ENCODE measurements at places on chromosomes 12 and 14.

DNA sequence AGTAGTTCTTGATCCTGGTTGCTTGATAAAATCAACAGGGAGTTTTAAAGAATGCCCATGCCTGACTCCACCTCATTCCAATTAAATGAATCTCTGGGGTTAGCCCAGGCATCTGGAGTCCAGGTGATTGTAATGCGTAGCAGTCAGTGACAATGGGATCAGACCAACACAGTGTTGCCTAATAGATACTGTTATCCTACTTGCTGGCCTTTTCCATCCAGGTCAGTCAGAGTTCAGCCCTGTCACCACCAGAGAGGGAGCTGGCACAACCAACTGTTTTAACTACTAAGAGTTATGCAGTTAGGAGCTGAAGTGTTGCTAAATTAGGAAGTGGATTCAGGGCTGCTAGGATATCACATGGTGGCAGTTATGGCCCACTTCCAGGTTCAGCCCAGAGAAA is 107.1 kb downstream of the GPR135 start:
- no peak for DNase-seq

DNA sequence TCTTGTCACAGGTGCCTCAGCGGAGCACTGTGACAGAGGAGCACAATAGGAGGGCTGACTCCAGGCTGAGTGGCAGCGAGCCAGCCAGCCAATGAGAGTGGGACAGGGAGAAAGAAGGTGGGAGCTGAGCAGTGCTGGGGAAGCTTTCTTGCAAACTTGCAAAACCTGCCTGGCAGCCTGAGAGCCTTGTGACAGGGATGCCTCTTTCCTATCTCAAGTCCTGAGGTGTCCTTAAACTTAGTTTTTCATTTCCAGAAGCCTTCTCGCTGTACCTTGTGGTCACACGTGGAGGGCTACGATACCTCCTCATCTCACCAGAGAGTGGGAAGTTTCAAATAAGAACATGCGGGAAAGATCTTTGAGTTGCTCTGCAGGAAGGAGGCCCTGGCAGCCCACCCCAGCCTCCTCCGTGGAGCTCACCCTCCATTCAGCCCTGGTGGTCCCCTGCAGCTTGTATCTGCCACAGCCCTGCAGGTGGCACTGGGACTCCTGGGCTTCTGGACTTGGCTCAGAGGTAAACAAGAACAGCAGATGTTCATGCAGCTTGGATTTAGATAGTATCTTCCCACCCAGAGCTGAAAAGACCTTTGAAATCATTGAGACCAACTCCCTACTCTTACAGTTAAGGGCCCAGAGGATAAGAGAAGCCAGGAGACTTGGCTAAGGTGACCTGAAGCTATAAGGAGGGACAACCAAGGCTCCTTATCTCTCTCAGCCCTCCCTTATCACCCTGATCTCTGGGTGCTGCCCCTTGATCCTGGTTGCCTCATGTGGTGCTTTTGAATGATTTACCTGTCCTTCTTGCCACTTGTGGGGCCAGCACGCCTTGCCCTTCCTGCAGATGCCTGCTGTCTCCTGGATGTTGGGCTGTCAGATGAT is 153.5 kb upstream of the MAX start:
- DNase-seq, result peak; percentile 92

DNA sequence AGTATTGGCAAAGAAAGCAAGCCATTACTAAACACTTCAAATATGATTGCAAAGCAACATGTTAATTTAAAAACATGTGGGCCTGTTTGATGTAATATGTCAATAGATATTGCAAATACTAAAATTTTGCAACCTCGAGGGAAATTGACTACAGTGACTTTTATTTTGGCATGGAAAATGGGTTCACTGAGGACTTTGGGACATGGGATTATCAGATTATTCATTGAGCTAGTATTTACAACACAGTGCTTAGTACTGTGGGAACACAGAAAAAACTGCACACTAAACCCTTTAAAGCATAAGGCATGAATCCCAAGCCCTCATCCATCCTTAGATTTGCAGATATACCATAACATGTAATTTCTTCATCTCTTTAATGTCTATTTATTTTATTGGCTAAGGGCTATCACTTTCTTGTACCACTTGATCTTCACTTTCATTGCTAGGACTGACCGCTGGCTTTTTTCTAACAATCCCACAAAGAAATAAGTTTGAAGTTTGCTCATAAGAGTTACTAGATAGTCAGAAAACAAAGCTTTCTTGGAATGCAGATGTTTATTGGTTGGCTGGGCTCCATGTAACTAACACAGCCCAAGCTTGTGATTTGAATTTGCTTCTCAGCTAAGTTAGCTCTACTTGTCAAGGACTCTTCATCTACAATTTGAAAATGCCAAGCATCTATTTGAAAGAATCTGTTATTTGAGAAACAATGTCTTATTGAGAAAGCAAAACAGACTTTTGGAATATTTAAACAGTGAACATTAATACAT is 48.7 kb downstream of the PPFIBP1 start:
- DNase-seq, result no peak

- DNase-seq, result no peak
These were observed 2.4 kb downstream of the TIGAR start for GRCh38 chr12:4323396-4323795.

DNA sequence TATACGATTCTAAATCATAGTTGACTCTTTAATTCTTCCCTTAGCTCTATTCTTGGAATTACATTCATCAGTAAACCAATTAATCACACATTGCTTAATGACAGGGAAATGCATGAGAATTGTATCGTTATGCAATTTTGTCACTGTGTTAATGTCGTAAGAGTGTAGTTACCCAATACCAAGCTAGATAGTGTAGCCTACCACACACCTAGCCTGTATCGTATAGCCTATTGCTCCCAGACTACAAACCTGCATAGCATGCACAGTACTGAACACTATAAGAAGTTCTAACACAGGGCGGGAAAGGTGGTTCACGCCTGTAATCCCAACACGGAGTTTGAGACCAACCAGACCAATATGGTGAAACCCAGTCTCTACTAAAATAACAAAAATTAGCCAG is 24.7 kb downstream of the HNRNPC start:
- DNase-seq, result no peak

GRCh38 chr12:110635055-110635454 is 21.1 kb downstream of the TCTN1 start:
- DNase-seq, result no peak

GRCh38 chr14:72301352-72301751 is 369.1 kb downstream of the RGS6 start:
- no peak for DNase-seq

- no peak for DNase-seq
These were observed 220.6 kb upstream of the TMEM260 start for GRCh38 chr14:56358851-56359614.

- peak; percentile 45 for DNase-seq
These were observed 3.4 kb downstream of the APOLD1 start for GRCh38 chr12:12788675-12789368.

All from NCI-H510A (cell line).